ENCODE measurements at places on chromosomes 2 and 18. TPM values are rescaled to one million over a fixed set of nuclear protein-coding genes. Genes with fewer than 3 reads are reported as not detected.

Gene IL37
- total RNA-seq: not detected

GRCh38 chr2:85033388-85033787 lies 62.4 kb downstream of the KCMF1 start:
- DNase-seq: no peak

DNA sequence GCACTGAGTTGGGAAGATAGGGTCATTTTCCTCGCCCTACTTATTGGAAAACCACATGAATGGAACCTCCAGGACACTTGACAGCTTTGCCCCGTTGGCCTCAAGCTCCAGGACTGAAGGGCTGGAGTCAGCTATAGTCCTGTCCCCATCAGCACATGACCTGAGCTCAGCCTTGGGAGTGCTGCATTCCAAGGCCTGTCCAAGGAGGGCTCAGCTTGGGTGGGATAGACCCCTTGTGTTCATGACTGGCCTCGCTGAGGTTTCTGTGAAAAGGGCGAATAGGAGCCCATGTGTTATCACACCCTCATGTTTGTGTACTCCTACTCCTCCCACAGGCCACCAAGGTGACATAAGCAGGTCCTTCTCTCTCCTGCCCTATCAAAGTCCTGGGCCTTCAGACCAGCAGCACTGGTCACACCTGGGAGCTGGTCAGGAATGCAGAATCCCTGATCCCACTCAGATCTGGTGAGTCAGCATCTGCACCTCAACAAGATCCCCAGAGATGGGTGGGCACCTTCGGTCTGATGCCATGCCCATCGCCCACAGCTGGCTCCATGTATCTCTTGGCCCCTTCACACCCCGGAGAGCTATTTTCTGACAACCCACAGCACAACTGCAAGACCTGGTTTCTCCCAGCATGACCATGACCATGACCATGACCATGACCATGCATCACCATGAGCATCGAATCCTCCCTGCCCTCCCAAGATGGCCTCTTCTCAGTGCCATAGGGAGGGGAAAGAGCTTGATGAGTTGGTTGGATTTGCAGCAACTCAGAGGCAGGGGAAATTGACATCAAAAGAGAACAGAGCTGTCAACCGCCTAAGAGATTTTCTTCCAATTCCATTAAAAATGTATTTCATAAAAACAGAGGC lies 83.0 kb upstream of the RAB6C start:
- DNase-seq: no peak

- no peak for DNase-seq
Observed at GRCh38 chr18:77617694-77618093, 368.0 kb downstream of the GALR1 start.

Gene POTEI
- not detected for total RNA-seq

GRCh38 chr2:219249203-219249980 lies 3.7 kb upstream of the TUBA4B start:
- peak; percentile 98 for DNase-seq

Gene TPO
- not detected for total RNA-seq

DNA sequence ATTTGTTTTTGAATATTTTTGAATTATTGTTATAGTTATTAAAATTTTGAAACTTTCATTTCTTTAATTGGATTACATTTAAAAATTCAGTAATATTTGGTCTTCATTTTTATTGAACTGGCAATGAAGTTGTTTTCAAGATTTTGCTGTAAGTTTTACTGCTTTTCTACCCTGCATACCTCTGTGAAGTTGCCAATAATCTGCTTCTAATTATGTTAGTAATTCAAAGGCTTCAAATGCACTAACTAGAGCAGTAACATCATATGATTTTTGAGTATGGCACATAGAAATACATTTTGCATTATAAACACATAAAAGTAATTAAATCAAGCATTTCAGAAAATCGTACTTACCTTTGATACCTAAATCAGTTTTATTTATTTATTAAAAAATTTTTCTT lies 40.3 kb upstream of the FAM171B start:
- no peak for DNase-seq

- DNase-seq: no peak
Observed at GRCh38 chr2:152425765-152426727, 91.1 kb downstream of the FMNL2 start.

DNA sequence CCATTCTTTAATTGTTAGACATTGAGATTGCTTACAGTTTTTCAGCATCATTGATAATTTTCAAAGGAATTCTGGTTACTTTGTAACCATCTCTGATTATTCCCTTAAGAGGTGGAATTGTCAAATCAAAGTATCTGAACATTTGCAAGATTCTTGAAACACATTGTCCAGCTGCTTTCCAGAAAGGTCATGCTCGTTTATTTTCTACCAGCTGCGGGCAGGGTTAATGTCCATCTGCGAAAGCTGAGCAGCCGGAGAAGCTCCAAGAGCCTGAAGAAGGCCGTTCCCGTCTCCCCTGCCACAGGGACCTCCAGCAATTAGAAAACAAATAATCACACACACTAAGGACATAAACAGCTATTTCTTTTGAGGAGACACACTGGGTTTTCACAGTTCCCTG lies 76.1 kb upstream of the TXNDC2 start:
- no peak for DNase-seq

Gene KCNJ13
- not detected for total RNA-seq

DNA sequence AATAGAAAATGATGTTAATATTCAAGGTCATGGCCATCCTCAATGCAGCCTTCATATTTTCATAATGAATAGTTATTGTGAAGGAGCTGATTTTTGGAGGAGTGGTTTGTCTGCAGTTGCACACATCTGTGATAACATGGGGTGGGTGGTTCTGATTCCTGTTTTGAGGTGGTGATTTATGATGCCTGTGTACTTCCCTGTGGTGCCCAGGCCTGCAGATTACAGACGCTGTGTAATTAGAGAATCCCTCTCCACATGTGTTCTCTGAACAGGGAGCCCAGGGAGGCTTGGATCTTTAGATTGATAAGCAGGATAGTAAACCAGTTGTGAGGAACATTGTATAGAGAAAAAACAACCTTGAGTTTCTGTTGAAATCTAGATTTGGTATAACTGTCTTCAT lies 117.5 kb downstream of the AGAP1 start:
- no peak for DNase-seq

Gene IL1RL2
- total RNA-seq: 1.2 TPM

GRCh38 chr2:71588497-71589170 lies 135.3 kb downstream of the DYSF start:
- DNase-seq: no peak

Gene DSG1
- total RNA-seq: not detected

Gene PLA2R1
- total RNA-seq: 5.3 TPM

- DNase-seq: no peak
Observed at GRCh38 chr18:73638709-73639108, 508.9 kb downstream of the FBXO15 start.

Gene GREB1L
- total RNA-seq: 15.2 TPM

Gene UBR3
- total RNA-seq: 26.3 TPM

DNA sequence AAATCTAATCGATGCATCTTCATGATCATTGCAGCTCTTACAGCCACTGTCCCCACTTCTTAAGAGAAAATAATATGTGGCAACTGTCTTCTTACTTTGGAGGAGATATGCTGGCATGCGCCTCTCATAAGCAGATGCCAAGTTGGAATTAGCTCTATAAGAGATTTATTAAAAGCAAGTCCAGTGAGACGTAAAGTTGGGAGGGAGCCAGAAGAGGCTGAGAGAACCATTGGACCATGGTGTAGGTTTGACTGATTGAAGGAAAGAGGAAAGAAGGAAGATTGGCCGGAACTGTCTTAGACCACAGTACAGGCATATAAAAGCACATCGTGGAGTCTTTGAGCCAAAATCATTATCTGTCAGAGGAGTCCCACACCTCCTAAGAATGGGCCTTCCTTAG lies 265.7 kb upstream of the ZC3H15 start:
- DNase-seq: no peak

GRCh38 chr2:83565626-83566025 lies 893.5 kb downstream of the SUCLG1 start:
- peak; percentile 35 for DNase-seq

GRCh38 chr2:183031911-183032794 lies 6.1 kb downstream of the NCKAP1 start:
- DNase-seq: no peak

Gene RNF152
- 0.51 TPM for total RNA-seq

DNA sequence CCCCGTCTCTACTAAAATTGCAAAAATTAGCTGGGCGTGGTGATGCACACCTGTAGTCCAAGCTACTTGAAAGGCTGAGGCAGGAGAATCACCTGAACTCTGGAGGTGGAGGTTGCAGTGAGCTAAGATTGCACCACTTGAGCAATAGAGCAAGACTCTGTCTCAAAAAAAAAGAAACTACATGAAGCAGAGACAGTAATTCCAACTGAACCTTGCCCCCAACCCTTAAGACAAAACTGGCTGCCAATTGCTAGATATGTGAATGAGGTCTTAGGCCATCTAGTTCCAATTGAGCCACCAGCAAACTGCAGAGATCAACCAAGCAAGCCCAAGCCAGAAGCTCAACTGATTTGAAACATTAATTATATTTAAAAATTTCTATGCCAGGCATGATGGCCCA lies 25.9 kb downstream of the HAUS1 start:
- no peak for DNase-seq

Gene ANKRD30BL
- not detected for total RNA-seq

Gene MRPL30
- total RNA-seq: 36.9 TPM

DNA sequence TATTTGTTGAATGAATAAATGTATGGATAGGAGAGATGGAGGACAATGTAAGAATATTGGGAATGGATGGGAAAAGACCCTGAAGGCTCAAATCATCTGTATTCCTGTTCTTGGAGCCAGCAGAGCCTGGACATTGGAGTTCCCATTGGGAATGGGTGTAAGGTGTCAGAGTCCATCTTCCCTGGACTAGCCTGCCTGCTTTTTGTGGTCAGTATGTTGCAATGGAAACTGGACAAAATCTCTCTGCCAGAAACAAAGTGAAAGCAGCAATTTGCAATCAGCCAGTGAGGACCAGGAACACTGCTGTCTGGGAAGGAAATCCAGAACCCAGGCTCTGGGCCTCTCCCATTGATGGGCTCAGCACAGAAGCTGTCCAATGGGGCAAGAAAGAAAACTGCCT lies 83.5 kb upstream of the SKOR2 start:
- DNase-seq: no peak

DNA sequence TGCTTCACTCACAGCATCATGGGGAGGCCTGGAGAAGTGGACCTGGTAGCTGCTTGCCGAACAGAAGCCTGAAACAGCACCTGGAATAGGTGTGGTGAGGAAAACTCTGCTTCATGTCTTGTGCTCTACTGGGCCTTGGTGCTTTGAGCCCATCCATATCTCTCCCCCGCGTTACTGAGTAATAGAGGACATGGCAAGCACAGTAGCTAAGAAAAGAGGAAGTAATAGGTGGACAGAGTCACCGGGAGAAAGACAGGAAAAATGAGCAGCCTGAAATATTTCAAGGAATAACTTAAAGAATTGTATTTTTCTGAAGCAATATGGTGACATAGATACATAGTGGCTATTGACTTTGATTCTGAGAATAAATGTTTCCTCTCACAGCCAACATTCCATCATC lies 14.0 kb upstream of the HNMT start:
- no peak for DNase-seq

- DNase-seq: no peak
Observed at GRCh38 chr2:208112969-208113368, 11.4 kb downstream of the CRYGD start.

Gene TBC1D8
- total RNA-seq: 7.1 TPM

Gene ADGRF3
- total RNA-seq: not detected

GRCh38 chr18:8081267-8081666 lies 514.2 kb downstream of the PTPRM start:
- DNase-seq: no peak

Gene CHRND
- total RNA-seq: 7.1 TPM

- DNase-seq: peak; percentile 64
Observed at GRCh38 chr2:74092275-74092674, 55.4 kb downstream of the BOLA3 start.

GRCh38 chr2:146481629-146482028 lies 1363.2 kb upstream of the ACVR2A start:
- DNase-seq: peak; percentile 57

GRCh38 chr2:217404236-217404760 lies 544.4 kb upstream of the TNP1 start:
- no peak for DNase-seq

Gene GAL3ST2
- total RNA-seq: not detected

DNA sequence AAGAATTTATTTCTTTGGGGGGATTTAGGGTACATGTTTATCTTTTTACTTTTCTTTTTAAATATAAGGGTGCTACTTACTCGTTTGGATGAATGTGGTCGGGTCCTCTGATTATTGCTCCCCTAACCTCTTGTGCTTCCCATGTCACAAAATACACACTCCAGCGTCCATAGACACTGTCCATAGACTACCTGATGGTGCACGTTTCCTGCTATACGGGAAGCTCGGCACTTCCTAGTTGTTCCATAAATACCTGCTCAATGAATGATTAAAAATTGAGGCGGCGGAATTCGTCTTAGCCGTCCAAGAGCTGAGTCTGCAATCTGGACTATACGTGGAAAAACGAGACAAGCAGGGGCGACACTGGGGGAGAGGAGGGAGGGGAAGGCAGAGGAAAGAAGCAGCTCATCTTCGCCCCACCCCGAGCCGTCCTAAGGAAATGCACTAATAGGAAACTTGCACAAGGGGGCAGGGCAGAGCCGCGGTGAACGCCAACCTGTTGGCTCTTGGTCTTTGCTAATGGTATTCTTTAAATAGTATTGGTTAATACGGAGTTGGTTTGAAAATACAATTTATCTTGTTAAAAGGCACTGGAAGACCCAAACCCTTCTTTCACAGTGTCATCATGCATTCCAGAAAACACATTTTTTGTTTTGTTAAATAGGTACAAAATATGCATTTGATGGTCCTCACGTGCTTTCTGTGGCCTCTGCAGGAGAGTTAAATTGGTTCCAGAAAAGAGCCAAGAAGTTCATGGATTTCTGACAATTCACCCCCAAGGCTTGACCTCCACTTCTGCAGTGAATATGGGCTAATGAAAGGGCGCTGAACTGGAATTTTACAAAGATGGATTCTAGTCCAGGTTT lies 73.0 kb upstream of the KCTD1 start:
- DNase-seq: peak; percentile 14

DNA sequence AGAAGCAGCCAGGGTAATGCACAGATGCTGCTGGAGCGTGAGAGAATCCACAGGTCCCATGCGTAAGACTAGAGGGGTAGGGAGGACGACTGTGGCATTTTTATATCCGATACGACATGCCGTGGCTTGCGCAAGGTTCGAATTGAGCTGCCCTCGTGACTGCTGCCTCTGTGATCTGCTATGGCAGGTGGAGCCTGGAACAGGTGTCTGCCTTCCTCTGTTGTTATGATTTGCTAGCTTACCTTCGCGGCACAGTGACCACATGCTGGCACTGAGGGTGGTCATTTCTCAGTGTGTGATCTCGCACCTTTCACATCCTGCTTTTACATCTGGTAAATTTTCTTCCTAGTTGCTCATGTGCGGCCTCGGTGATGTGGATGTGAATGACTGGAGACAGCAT lies 240.2 kb downstream of the ALPK2 start:
- DNase-seq: no peak

DNA sequence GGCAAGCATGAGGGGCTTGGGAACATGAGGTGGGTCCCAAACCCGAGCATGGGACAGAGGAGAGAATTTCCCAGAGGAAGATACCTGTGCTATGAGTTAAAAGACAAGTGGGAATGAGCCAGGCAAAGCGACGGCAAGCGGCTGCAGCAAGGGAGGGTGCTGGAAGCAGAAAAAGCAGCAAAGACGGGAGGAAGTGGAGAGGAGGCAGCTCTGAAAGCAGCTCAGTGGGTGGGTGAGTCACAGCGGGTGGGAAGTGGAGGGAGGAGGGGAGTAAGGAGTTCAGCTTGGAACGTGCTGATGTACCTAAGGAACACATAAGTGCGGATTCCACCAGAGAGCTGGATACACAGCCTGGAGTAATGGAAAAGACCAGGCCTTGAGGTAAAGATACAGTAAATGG lies 41.4 kb downstream of the THUMPD2 start:
- peak; percentile 86 for DNase-seq

- DNase-seq: peak; percentile 55
Observed at GRCh38 chr2:174802459-174802858, 38.2 kb upstream of the CHRNA1 start.

All from LHCN-M2 (cell line).